ENCODE measurements at places on chromosomes 7 and 10.

DNA sequence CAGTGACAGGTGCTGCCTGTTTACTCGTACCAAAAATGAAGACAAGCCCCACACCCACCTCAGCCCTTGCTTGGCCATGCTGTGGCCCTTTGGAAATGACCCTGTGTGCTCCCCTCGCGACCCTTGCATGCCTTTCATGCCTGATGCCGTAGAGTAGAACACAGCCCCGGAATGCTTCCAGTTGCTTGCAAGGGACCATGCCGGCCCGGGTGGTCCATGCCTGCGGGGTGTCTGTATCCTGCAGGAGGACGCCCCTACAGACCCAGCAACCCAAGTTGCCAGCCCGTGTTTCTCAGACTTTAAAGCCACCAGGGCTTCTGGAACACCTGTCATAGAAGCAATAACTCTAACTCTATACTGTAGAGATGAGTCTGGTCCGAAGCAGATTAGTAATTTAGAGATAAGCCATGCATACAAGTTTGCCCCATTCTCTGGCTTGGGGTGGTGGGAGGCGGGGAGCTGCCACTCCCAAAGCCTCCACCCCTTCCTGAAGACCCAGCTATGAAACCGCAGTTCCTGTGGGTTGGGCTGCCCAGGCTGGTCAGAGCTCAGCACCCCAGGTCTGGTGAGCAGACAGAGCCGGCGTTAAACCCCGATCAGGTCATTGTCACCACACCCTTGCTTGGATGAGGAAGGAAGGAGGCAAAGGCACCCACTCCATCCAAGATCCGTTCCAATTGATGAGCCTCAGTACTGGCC is 143.5 kb downstream of the ADCY1 start:
- no peak for DNase-seq

DNA sequence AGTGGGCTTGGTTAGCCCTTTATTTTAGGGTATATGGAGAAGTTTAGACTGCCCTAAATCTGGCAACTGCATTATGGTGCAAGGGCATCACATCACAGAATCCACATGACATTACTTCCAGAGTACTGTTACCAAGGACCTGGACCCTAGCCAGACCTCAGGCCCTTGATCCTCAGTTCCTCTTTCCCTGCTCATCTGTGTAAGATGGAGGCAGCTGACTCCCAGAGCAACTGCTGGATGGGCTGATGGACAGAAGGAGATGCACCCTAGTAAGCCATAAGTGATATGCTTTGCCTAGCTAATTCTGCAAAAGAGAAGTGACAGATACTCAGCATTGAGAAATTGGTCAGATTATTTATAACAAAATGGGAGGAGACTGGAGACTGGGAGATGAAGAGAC is 131.7 kb downstream of the DYNC1I1 start:
- DNase-seq: no peak

DNA sequence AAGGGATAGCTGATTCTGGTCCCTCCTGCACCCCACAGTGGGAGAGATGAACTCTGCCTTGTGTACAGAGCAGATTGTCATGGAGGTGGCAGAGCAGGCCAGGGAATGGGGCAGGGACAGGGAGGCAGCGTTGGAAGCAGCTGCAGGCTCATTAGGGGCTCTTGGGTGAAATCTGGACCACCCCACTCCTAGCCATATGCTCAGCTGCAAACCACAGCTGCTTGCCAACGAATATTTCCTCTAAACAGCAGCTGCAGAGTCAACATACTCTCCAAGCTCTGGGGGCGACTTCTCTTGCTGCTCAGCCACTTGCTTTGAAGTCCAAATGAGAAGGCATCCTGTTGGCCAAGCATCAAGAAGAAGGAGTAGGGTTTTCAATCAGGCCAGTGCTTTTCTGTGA is 302.3 kb upstream of the AUTS2 start:
- DNase-seq: no peak

DNA sequence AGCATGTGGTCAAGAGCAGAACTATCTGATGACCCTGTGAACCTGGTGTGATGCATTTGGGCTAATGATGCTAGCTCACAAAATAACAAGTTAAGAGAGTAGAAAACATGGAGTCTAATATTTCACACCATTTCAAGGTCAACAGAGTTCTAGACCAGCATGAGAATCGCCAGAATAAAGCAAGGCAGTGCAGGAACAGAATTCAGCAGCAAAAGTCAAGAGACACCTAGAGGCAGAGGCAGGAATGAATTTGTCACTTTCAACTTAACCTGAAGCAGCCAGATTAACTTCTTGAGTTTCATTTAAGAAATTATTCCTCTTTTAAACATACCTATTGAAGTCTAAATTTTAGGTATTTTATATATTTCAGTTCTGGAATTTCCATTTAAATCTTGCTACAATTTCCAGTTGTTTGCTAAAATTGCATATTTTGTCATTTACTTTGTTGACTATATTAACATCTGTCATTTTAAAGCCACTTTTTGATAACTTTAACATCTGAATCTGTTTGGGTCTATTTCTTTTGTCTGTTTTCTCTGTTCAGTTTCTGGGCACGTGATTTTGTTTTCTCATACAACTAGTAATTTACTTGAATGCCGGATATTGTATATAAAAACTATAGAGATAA is 44.2 kb upstream of the PRSS58 start:
- no peak for DNase-seq

GRCh38 chr7:107506674-107507339 is 37.0 kb downstream of the GPR22 start:
- DNase-seq: no peak

GRCh38 chr10:44978570-44979280 is at the start of gene DEPP1:
DEPP1 (minus strand) TSS chr10:44978809; CDS start chr10:44978030, 779 bp downstream.
- no peak for DNase-seq

DNA sequence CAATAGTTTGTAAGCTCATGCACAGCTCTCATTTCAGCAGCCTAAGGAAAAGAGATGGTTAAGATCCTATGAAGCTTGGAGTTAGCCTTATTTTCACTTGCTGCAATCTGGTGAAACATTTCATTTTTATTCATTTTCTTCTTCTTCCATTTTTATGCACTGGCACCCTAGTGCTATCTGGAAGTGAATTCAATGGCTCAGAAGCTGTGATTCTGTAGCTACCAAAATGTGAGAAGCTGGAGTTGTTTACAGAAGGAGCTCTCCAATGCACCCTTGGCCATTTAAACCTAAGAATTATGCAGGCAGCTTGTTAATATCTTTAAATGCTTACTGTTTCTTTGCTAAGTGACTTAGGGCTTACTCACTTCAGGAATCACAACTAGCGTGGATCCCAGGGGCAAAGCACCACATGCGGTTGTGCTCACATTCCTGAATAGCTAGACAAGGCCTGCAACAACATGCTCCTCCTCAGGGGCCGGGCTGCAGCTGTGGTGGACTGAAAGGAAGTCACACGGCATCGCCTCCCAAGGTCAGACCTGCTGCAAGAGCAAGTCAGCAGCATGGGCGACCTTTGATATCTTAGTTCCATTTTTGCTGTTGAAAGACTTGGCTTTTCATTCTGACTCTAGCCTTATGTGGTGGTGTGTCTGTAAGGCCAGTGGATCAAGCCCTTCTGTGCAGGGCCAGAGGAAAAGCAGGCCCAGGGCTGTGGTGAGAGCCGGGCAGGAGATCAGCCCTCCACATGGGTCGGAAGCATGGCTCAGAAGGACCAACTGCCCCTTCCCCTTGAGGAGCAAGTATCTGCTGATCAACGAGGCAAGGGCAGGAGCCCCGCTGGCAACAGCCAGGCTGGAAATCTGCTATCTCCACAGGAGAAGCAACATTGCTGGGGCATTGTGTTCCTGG is 91.9 kb upstream of the MBL2 start:
- DNase-seq: no peak
